Anterior cingulate cortex (tissue), 58 donors: ENCODE measurements at places on chromosomes 2 and 18.

GRCh38 chr2:62187246-62187645 is 8.7 kb upstream of the B3GNT2 start:
- no peak for DNase-seq

DNA sequence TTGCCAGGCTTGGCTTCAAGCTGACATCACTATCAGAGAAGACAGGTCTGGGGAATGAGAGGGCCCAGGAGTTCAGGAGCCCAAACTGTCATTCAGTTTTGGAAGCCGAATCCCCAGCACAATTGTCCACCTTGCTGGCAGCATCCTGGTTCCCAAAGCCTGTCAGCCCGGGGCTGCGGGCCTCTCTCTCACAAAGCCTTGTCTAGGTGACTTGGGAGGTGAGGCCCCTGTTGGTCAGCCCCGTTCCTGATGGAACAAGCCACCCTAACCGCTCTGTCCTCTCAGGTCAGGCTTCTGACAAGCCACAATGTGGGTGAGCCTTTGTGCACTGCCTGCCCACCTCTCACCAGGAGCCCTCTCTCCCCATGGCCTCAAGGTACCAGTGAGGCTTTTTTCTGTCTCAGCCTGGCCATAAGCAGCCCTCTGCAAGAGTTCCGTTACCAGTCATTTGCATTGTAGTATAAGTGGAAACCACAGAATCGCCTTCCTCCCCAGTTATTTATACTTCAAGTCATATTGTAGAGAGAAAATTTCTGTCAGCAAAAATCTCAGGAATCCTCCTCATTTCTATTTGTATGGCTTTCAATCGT is 100.6 kb downstream of the MSH2 start:
- no peak for DNase-seq

DNA sequence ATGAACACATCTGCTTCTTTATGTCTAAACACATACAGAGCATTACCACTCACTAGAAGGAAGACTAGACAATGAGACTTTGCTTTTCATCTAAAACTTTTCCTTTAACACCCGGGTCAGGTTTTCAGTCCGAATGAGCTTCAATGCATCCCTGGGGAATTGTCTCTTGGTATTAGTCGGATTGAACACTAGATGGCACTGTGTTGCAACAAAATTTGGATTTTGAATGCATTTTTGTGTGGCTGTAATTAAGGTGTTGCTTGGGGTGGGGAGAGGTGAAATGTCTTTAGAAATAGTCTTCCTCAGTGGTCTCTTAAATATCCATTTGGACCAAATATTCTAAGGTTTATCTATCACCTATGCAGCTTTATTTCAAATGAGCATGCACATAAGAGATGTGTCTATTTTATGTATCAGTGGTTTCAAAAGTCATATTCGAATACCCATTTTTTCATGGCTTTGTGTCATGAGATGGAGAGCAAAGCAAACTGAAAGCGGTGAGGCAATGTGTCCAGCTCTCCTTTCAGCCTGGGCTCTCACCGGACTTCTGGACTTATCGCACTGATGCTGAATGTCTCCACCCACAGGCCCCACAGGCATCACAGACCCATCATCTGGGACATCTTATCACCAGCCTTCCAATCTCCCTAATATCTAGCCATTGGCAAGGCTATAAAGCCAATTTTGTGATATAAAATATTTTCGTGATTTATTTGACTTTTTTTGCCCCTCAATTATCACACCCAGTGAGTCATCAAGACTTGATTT is 510.3 kb downstream of the RNF144A start:
- DNase-seq: no peak

DNA sequence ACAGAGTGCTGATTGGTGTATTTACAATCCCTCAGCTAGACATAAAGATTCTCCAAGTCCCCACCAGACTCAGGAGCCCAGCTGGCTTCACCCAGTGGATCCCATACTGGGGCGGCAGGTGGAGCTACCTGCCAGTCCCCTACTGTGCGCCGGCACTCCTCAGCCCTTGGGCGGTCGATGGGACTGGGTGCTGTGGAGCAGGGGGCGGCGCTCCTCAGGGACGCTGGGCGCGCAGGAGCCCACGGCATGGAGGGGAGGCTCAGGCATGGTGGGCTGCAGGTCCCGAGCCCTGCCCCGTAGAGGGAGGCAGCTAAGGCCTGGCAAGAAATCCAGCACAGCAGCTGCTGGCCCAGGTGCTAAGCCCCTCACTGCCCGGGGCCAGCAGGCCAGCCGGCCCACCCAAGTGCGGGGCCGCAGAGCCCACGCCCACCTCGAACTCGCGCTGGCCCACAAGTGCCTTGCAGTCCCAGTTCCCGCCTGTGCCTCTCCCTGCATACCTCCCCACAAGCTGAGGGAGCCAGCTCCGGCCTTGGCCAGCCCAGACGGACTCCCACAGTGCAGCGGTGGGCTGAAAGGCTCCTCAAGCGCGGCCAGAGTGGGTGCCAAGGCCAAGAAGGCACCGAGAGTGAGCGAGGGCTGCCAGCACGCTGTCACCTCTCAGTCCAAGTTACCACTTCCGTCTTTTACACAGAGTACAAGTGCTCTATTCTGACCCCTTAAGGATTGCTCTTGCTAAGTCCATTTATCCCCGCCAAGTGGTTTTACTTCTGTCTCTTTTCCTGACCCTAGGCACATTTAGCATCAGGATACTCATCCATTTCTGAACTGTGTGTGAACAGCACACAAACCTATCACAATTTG is 1.7 kb upstream of the RPE start:
- DNase-seq: no peak

DNA sequence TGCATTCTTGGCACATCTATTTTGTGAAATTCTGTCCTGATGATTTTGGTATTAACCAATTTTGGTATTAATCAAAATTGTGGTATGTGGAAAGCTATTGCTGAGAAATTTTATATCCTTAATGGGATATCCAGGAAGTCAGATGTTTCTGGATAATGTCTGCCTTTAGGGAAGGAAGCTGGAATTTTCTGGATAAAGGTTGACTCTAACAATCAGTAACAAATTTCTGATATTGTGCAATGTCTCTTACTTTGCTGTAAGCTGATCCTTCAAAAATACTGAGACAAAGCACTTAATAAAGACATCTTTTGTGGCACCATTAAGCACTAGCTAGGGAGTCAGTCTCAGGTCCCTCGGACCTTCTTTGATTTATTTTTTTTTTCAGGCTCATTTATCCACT is 100.8 kb upstream of the UGP2 start:
- no peak for DNase-seq

DNA sequence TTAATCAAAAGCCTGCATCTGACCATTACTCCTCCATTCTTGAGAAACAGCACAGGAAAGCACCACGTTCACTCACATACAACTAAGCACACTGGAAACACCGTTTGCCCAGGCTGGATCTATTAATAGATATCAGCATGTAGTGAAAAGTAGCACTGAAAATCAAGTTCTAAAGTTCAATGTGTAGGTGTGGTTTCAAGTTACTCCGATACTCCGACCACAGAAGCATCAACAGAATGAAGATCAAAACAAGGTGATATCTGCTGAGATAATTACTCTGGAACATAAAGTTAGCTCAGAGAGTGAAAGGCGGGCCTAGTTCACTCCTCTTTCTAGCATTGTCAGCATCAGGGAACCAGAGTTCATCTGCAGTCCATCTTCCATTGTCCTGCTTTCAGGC is 1367.4 kb upstream of the ACVR2A start:
- no peak for DNase-seq

DNA sequence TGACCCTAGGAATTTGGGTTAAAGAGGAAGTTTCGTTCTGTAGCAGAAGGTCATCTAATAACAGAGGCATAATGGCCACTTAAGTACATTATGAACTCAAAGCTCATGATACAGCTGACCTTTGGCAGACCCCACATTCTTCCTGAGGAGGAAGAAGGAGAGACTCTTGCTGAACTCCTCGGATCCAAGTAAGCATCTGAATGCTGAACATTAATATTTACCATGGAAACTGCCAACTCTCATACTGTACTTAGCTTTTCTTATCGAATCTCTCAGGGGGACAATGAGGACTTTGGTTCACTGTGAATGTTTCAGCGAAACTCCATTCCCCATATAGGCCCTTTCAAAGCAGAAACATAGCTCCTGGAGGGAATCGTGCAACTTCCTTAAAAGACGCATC is 781.4 kb upstream of the GYPC start:
- no peak for DNase-seq

DNA sequence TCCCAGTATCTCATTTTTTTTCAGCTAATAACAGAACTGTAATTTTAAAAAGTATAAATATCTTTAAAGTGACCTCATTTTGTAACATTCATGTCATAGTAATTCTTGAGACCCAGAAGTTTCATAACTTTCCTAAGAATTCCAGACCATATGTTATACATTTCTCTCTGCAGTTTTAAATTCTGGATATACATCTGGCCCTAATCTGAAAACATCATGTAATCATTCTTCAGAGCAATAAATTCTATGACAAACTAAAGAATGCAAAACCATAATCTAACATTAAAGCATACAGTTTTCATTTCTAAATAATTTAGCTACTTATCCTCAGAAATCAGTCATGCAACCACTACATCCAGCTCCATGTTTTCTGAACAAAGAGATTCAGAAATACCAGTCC is 198.3 kb upstream of the SLC35G4 start:
- no peak for DNase-seq

- DNase-seq: no peak
These were observed 91.5 kb upstream of the NRP2 start for GRCh38 chr2:205590759-205591158.

- DNase-seq: no peak
These were observed 16.1 kb downstream of the DYTN start for GRCh38 chr2:206701952-206702605.

- DNase-seq: no peak
These were observed 600.5 kb downstream of the SATB2 start for GRCh38 chr2:198857246-198857645.

- DNase-seq: no peak
These were observed 17.1 kb downstream of the TRIB2 start for GRCh38 chr2:12733846-12734245.

DNA sequence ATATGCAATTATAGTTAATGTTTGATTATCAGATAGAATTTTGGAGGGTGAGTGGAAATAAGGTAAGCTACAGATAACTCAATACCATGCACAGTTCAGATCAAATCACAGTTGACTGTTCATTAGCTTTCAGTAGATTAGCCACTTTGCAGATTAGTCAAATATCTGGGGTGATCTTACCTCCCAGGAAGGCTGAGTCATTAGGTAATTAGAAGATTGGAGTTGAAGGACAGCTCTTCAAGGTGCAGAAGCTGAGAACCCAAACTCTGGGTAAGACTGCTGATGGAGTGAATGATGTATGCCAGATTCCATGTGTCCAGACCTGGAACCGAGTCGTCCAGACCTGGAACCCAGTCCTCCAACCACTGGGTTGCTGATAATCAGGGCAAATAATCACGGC is 262.8 kb upstream of the UBE2E3 start:
- no peak for DNase-seq

GRCh38 chr2:9974343-9974742 is 22.9 kb downstream of the GRHL1 start:
- DNase-seq: no peak

GRCh38 chr2:65731476-65731875 is 299.1 kb upstream of the SPRED2 start:
- no peak for DNase-seq

- no peak for DNase-seq
These were observed 18.7 kb downstream of the NBEAL1 start for GRCh38 chr2:203033395-203033794.

- DNase-seq: no peak
These were observed 68.1 kb downstream of the C1D start for GRCh38 chr2:67994716-67995115.

GRCh38 chr2:234322766-234323465 is 174.0 kb downstream of the ARL4C start:
- no peak for DNase-seq

DNA sequence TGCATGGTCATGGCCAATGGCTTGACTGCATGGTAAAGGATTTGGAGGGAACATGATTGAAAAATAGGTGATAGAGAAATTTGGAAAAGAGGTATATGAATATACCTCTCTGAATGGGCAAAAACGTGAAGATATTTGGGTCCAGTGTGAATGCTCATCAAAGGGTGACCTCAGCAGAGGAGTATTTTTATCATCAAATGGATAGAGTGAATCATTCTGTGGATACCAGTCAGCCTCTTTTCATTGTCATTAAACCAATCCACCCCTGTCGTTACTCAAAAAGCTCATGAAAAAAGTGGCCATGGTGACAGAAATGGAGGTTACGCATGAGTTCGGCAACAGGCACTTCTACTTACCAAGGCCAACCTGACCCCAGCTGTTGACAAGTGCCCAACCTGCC is 1074.7 kb downstream of the TSN start:
- DNase-seq: no peak

DNA sequence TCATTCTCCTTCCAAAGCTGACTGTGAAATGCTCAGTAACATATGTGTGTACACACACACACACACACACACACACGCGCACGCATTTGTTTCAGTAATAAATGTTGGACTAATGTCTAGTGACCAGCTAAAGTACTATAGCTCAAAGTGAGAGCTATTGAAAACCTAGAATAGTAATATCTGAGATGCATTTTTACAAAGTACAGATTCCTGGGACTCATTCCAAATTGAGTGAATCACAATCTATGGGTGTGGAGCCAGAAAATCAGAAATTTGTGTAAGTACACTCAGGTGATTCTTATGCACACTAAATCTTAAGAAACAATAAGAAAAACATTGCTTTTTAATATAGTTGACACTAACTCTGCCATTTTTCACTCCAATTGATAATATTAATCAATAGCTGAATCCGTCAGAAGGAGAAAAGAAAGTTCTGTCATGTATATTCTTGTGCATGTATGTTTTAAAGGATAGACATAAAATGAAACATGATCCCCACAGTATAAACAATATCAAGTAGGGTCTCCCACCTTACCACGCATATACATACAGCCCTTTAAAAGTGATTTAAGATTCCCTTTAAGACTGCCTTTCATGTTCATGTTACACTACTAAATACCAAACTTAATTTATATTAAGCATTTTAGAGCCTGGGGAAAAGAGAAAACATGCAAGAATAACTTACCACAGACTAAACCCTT is 123.5 kb downstream of the ATAD2B start:
- DNase-seq: no peak

DNA sequence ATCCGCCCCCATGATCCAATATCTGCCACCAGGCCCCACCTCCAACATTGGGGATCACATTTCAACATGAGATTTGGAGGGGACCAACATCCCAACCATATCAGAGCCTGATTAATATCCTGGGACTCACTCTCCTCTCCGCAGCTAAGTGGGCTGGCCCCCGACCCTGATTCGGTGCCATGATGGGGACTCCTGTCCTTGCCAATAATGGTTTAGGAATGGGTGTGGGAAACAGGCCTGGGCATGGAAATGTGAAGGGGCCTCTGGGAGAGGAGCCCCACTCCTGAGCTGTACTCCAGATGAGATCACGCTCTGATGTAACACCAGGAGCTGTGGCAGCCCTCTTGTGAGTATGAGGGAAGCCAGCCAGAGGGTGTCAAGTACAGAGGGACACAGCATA is 77.3 kb upstream of the SMAD7 start:
- no peak for DNase-seq

- DNase-seq: no peak
These were observed 157.2 kb downstream of the BABAM2 start for GRCh38 chr2:28047681-28048080.
